ENCODE measurements at places on chromosomes 16 and 17.

- no peak for DNase-seq
Observed at GRCh38 chr17:79829004-79829403, 10.2 kb downstream of the CBX4 start.

DNA sequence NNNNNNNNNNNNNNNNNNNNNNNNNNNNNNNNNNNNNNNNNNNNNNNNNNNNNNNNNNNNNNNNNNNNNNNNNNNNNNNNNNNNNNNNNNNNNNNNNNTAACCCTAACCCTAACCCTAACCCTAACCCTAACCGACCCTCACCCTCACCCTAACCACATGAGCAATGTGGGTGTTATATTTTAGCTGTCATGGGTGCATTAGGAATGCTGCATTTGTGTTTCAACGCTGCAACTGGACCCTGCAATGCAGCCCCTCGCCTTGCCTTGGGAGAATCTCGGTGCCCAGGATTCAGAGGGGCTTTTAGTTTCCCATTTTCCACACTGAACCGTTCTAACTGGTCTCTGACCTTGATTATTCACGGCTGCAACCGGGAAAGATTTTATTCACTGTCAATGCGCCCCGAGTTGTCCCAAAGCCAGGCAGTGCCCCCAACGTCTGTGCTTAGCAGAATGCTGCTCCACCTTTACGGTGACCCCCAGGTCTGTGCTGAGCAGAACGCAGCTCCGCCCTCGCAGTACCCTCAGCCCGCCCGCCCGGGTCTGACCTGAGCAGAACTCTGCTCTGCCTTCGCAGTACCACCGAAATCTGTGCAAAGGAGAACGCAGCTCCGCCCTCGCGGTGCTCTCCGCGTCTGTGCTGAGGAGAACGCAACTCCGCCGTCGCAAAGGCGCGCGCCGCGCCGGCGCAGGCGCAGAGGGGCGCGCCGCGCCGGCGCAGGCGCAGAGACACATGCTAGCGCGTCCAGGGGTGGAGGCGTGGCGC, 43.3 kb downstream of the POLR3K start:
- DNase-seq: no peak

DNA sequence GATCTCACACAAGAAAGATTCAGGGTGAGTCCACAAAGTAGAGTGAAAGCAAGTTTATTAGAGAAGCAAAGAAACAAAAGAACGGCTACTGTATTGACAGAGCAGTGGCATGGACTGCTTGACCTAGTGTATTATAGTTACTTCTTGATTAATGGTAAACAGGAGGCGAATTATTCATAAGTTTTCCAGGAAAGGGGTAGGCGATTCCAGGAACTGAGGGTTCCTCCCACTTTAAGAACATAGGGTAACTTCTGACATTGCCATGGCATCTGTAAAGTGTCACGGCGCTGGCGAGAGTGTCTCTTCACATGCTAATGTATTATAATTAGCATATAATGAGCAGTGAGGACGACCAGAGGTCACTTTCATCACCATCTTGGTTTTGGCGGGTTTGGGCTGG, 93.2 kb downstream of the CACNG3 start:
- DNase-seq: no peak

DNA sequence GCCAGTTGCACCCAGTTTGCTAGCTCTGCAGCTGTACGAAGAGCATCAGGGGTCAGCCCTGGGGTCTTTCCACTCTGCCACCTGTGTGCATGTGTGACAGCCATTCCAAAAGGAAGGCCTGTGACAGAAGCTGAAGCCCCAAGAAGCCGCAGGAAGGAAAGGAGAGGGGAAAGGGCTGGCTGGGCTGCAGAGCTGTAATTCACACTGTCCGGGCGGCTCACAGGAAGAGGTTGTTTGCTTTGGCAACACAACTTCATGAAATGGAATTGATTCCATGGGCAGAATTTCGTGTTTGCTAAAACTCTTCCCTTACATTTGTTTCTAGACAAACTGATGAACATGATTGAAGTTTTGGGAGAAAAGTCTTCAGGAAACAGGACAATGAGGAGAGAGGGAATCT, 14.8 kb downstream of the TMEM204 start:
- no peak for DNase-seq

GRCh38 chr16:10027553-10027952, 154.7 kb downstream of the GRIN2A start:
- DNase-seq: no peak

DNA sequence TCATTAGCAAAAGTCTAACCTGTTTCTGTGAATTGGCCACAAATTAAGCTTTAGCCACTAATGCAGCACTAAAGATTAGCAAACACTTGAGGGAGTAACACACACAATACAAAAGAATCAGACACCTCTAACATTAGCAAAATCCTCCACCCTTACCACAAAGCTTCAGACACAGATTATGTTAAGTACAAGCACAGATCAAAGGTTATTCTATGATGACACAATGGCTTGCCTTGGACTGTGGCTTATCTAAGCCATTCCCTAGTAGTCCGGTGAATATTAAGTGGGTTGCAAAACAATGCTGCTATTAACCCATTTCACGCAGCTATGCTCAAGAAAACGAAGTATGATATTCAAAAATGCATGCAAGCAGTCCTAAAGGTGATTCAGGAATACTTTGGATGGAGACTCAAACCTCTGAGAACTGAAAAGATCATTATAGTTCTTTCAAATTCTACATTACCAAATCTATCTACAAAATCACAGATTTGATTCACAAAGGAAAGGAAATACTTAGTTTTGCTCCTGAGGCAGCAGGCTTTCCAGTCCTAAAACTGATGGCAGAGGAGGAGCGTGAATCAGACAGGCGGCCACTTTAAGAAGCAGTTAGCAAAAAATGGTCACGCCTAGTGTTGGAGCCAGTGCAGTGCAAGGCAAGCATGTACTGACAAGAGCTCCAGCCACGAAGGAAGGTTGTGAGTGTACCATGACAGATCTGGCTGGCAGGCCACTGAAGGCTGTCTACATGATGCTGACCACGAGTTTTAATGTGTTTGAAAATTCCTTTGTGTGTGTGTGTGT, 67.2 kb downstream of the PARN start:
- no peak for DNase-seq

GRCh38 chr17:77376795-77377709, 236.3 kb downstream of the SEC14L1 start:
- DNase-seq: no peak

DNA sequence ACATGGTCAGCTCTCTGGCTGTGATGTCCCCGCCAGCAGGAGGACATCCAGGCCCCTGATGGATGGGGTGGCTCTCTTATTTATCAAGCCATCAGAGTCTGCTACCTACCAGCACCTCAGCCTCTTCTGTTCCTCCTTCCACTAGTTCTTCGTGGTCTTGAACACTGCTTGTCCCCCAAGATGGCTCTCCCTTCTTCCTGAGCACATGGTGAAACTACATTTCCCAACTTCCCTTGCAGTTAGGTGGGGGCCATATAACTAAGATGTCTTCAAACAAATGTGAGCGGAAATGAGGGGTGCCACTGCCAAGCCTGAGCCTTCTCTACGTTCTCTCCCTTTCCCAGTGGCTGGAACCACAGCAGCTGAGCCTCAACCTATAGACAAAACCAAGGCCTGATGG, 29.8 kb upstream of the CCDC182 start:
- DNase-seq: no peak

GRCh38 chr17:45307290-45308015, 9.4 kb downstream of the MAP3K14 start:
- peak; percentile 88 for DNase-seq

DNA sequence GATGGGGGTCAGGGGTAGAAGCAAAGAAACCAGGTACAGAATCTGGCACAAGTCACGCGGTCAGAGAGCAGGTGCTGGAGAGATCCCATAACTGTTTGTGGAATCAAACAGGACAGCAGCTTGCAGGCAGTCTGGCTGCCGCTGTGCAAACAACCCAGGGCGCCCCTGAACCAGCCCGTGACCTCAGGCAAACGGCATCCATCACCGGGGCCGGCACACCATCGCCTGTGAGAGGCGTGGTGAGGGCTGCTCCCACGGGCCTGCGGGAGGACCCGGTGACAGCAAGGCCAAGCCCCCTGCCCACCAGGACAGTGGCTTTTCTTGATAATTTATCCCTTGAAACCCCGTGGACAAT, 47.9 kb downstream of the CBFA2T3 start:
- no peak for DNase-seq

DNA sequence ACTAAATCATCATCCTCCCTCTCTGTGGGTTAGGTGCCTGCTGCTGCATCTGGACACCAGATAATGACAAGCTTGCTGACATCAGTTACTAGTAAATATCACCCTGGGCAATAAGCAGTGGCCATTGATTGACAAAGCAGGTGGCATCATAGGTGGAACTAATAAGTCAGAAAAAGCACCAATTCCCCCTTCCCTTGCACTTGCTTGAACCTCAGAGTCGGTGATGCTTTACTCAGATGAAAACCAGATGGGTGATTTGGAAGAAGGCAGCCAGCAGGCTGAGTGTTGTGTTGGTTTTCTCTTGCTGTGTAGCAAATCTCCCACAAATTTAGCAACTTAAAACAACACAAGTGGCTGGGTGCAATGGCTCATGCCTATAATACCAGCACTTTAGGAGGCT, 146.9 kb upstream of the NOL11 start:
- DNase-seq: no peak

DNA sequence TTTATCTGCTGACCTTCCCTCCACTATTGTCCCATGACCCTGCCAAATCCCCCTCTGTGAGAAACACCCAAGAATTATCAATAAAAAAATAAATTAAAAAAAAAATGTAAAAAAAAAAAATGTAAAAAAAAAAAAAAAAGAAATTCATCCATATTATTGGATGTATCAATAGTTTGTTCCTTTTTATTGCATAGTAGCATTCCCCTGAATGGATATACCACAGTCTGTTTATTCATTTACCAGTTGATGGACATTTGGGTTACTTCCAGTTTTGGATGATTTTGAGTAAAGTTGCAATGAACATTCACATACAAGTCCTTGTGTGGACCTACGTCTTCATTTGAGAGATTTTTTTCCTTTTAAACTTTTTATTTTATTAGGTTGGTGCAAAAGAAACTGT, 94.0 kb downstream of the PITPNC1 start:
- DNase-seq: no peak

- peak; percentile 90 for DNase-seq
Observed at GRCh38 chr17:7587420-7588151, 2.3 kb downstream of the SOX15 start.

DNA sequence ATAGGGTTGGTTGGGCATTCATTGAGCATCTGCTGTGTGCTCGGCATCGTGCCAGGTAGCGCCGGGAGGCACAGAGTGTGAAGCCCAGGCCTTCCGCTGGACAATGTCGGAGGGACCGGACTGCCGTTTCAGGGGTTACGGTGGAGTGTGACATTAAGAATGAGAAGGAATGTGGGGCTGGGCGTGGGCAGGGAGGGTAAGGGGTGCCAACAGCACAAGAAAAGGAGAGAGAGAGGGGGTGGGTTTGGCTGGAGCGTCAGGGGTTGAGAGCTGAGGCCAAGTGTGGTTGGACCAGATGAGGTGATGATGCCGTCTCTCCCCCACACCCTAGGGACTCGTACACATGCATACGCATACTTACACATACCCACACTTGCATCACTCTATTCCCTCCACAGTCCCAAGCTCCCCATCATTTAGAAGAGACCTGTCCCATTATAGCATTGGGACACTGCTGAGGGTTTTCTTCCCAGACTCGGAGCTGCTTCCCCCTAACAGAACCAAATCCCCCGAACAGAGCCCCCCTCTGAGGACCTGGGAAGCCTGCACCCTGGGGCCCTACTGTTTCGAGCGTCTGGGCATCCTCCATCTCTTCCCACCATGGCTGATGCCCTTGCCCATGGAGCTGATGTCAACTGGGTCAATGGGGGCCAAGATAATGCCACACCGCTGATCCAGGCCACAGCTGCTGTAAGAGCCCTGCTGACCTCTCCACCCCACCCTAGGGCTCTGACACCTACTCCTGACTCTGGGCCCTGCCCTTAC, 3.3 kb upstream of the KCTD11 start:
- DNase-seq: no peak

DNA sequence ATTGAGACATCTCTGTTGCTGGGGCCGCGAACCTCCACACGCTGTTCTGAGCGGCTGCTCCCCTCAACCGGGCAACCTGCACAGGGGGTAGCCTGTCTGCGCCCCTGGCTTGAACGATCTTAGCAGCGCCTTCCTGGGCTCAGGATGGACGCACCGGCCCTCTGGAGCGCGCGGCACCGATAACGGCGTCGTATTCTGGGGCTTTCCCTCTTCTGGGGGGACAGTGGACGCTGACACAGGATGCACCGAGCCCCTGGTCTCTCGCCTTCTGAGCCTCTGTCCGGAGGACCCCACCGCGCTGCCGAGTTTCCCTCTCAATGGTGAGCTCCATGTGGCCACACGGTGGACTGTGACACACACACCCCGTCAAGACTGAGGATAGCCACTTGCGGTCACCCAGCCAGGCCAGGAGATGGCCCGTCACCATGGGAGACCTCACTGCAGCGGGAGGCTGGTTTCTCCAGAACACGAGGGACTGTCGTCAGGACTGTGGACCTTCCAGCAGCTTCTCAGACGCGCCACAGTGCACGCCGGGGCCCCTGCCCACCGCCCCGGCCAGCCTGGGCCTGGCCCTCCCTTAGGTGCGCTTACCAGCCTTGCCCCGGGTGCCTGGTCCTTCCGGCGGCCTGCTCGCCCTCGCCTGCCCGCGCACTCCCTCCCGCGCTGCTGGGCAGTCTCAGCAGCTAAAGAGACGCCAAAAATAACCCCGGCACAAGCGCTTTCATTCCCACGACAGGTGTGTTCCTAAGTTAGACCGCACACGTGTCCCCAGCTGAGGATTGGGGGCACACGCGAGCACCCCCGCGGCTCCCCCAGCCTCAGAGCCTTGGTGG, 30.0 kb upstream of the PABPN1L start:
- no peak for DNase-seq

DNA sequence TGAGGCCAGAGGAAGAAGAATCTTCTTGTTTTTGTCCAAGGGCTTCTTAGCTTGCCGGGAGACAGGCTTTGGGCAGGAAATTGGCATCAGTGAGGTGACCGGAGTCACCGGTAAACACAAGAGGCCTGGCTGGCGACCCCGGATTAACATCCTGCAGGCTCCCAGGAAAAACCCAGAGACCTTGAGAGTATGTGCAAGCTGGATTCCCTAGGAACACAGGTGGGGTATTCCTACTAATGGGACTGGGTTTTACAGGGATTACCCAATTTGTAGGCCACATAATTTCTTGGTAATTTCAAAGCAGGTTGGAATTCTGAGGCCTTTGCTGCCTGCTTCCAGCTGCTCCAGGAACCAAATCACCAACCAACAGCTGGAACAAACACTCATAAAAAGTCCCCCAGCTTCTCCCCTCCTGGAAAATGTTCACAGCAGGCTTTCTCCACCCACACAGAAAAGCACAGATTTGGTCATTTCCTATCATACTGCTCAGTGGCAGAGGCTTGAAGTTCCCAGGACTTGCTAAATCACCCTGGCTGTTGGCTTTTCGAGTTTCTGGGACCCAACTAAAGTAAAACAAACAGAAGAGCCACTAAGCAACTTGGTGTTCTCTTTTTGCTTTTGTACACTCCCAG, 258.8 kb downstream of the IRF8 start:
- DNase-seq: no peak

GRCh38 chr17:60506312-60506711, 19.7 kb downstream of the APPBP2 start:
- DNase-seq: peak; percentile 14

GRCh38 chr17:34177642-34178041, 77.4 kb upstream of the CCL2 start:
- DNase-seq: peak; percentile 55

- DNase-seq: no peak
Observed at GRCh38 chr16:84075376-84075775, 32.8 kb upstream of the SLC38A8 start.
